Ovary (tissue), 10 donors: ENCODE measurements at places on chromosomes 13 and 19. TPM values are rescaled to one million over a fixed set of nuclear protein-coding genes. Genes with fewer than 3 reads are reported as not detected.

The STAP2 gene
- polyA plus RNA-seq, result 18.8 TPM

The GJB2 gene
- 0.13 TPM for polyA plus RNA-seq

The NCAN gene
- polyA plus RNA-seq, result not detected

The UPK1A gene
- polyA plus RNA-seq, result 0.06 TPM

The ZNF492 gene
- polyA plus RNA-seq, result 0.43 TPM

The SDHAF1 gene
- 21.6 TPM for polyA plus RNA-seq

The EFNB2 gene
- 13.5 TPM for polyA plus RNA-seq

The RFPL4A gene
- not detected for polyA plus RNA-seq

The INTS6 gene
- polyA plus RNA-seq, result 11.2 TPM

The MISP gene
- 0.19 TPM for polyA plus RNA-seq

The CEACAM8 gene
- polyA plus RNA-seq, result not detected

The TEX101 gene
- polyA plus RNA-seq, result not detected

The OR7A5 gene
- not detected for polyA plus RNA-seq

The TPGS1 gene
- 0.12 TPM for polyA plus RNA-seq

The VWA8 gene
- polyA plus RNA-seq, result 4.5 TPM

The HAUS5 gene
- 14.8 TPM for polyA plus RNA-seq

The DCT gene
- polyA plus RNA-seq, result 0.27 TPM

The IGFL2 gene
- polyA plus RNA-seq, result not detected

The HRC gene
- polyA plus RNA-seq, result 10.5 TPM

The ITGBL1 gene
- polyA plus RNA-seq, result 0.45 TPM

The ZNF626 gene
- polyA plus RNA-seq, result 15.3 TPM

The CYP4F8 gene
- polyA plus RNA-seq, result not detected

The KCNRG gene
- polyA plus RNA-seq, result 0.46 TPM

The C1QTNF9 gene
- 1.6 TPM for polyA plus RNA-seq

The ZNF66 gene
- polyA plus RNA-seq, result 8.4 TPM

The ZNF724 gene
- 0.58 TPM for polyA plus RNA-seq

The CD177 gene
- polyA plus RNA-seq, result 0.82 TPM

The ZNF763 gene
- polyA plus RNA-seq, result 4.3 TPM

The PLIN4 gene
- polyA plus RNA-seq, result 9.6 TPM

The KBTBD7 gene
- polyA plus RNA-seq, result 7.3 TPM

The ZNF443 gene
- polyA plus RNA-seq, result 3.3 TPM

The ZNF534 gene
- polyA plus RNA-seq, result 0.16 TPM

The FCAR gene
- polyA plus RNA-seq, result 0.13 TPM

The FFAR2 gene
- 0.47 TPM for polyA plus RNA-seq

The PPP1R12C gene
- 118 TPM for polyA plus RNA-seq

The CYP2A6 gene
- 3.4 TPM for polyA plus RNA-seq

The OR10H1 gene
- not detected for polyA plus RNA-seq

The DHDH gene
- polyA plus RNA-seq, result not detected

The ZNF77 gene
- polyA plus RNA-seq, result 4.0 TPM

The RAD23A gene
- polyA plus RNA-seq, result 75.8 TPM

The CDX2 gene
- 0.02 TPM for polyA plus RNA-seq

The ELANE gene
- polyA plus RNA-seq, result 0.59 TPM

The ANKRD24 gene
- polyA plus RNA-seq, result 0.45 TPM
